HT-29 (cell line): ENCODE measurements at places on chromosomes 1 and 21.
A peak's percentile ranks its signal among the peaks of the same experiment; 100 is the strongest.

GRCh38 chr1:223820515-223820858 is 25.3 kb downstream of the TP53BP2 start:
- no peak for DNase-seq

GRCh38 chr1:155715777-155716176 is 26.9 kb downstream of the DAP3 start:
- no peak for DNase-seq

- no peak for DNase-seq
These were observed 4.8 kb downstream of the ABCB10 start for GRCh38 chr1:229553621-229554130.

- DNase-seq, result peak; percentile 77
These were observed 13.1 kb downstream of the NR5A2 start for GRCh38 chr1:200040481-200041138.

GRCh38 chr1:77541162-77541545 is 141.3 kb downstream of the ZZZ3 start:
- no peak for DNase-seq

DNA sequence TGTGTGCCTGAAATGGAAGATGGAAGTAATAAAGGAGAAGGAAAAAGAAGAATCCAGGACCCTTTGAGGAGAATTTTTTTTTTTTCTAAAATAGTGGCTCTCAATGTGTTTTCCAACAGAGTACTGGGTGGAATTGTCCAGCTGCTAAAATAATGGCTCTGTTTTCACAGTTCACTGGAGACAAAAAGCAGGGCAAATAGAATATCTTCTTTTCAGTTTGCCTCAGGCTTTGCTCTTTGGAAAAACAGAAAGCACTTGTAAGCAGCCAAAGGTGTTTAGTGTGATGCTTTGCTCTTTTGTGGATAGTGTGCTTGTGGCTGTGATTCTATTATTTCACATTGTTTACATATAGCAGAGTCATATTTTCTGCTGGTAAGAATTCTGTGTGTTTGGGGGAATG is 77.4 kb upstream of the MROH9 start:
- no peak for DNase-seq

- no peak for DNase-seq
These were observed 73.1 kb upstream of the USP24 start for GRCh38 chr1:55288245-55288644.

- no peak for DNase-seq
These were observed 41.1 kb upstream of the BCL10 start for GRCh38 chr1:85317560-85317959.

GRCh38 chr1:237610157-237610556 is 280.6 kb downstream of the ZP4 start:
- no peak for DNase-seq

- DNase-seq, result no peak
These were observed 106.0 kb downstream of the RAVER2 start for GRCh38 chr1:64850846-64851245.

- DNase-seq, result no peak
These were observed 226.2 kb upstream of the IRF2BP2 start for GRCh38 chr1:234836045-234836681.

DNA sequence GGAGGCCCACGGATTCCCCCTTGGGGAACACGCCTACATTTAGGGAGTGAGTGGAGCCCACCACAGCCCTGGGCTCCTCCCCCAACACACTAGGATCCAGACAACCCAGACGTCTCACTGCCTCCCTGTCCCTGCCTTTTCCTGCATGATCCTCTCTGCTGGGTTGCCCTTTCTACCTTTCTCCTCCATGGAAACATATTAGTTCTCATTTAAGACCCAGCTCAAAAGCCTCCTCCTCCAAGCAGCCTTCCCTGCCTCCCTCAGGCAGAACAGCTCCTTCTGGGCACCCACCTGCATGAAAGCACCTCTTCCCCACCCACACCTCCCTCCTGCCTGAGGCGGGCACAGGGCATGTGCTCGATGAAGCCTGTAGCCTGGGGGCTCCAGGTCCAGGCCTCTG is 10.7 kb downstream of the COL8A2 start:
- DNase-seq, result no peak
